Esophagus muscularis mucosa (tissue), 4 donors: ENCODE measurements at places on chromosomes 6 and 20. TPM values are rescaled to one million over a fixed set of nuclear protein-coding genes. Genes with fewer than 3 reads are reported as not detected.

DNA sequence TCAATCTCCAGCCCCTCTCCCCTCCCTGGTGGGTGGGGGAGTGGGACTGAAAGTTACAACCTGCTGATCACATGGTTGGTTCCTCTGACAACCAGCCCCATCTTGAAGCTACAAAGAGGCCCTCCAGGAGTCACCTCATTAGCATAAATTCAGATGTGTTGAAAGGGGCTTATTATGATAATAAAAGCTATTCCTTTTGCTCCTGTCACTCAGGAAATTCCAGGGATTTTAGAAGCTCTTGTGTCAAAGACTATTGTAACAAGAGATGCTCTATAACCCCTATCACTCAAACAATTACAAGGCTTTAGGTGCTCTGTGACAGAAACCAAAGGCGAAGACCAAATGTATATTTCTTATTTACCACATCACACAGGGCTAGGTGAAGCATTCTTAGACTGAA, 30.1 kb upstream of the MBOAT1 start:
- no peak for DNase-seq

GRCh38 chr6:35449287-35449881, 2.8 kb upstream of the FANCE start:
- no peak for DNase-seq

DNA sequence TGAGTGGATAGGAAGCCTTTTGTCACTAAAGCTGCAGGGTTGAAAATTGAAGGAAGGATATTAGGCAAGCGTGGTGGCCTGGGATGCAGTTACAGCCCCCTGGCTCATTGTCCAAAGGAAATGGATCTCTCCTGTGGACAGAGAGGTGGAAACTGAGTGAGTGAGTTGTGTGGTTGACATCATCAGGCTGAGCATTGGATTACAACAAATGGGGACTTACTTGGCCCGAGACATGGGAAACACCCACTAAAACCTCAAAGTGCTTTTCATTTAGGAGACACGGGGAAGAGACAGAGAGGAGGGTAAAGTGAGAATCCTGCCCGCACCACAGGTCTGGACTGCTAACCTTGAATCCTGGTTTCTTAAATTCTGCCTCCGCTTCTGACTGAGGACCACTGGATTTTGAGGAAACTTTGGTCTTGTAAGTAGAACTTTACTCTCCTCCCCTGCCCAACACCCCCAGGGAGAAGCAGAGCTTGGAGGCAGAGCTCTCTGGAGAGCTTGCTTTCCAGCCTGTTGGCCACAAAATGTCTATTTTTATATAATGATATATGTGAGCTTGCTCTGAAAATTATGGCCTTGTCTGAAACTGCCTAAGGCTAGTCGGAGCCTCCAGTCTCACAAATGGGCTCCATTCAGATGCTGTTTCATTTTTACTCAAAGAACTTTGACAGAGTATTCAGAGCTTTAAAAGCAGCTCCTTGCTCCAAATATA, at the start of gene PKIG:
Gene PKIG, plus strand, starts transcription at position 269 of the 715 bp plus-strand sequence. CDS start 31,978 bp downstream, outside the sequence.
- DNase-seq, result no peak

DNA sequence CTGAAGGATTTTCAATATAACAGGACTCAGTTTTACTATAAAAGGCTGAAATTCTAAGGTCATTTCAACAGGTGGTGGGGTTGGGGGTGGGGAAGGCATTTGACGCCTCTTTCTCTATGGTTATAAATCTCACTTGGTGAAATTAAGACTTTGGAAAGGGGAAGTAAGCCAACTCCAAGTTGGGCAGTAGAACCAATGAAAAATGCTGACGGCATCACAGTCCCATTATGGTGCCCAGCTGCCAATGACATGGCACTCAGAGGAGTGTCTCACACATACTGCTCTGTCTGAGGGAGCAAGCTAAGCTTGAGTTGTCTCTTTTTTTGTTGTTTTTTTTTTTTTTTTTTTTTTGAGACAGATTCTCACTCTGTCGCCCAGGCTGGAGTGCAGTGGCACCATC, 4.7 kb downstream of the SLC16A10 start:
- DNase-seq, result no peak

GRCh38 chr6:52375780-52376556, 14.0 kb downstream of the PAQR8 start:
- DNase-seq, result no peak

DNA sequence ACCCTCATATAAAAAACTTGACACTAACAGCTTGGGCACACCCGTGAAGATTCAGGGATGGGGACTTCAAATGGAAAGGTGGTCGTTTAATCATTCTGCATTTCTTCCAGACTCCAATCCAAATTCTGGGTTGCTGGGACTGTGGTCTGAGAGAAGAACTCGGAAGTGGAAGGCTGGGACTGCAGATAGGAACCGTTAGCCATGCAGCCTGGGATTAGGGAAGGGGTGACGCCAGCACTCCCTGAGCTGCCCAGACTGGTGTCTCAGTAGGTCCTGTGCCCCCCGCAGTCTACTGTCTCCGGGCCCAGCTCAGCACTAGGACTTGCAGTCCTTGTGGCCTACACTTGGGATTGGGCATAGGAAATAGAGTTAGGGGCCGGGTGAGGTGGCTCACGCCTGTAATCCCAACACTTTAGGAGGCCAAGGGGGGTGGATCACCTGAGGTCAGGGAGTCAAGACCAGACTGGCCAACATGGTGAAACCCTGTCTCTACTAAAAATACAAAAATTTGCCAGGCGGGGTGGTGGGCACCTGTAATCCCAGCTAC, 511 bp upstream of the CLIC1 start:
- DNase-seq, result no peak

GRCh38 chr6:152272486-152272885, 364.7 kb downstream of the SYNE1 start:
- DNase-seq, result no peak

DNA sequence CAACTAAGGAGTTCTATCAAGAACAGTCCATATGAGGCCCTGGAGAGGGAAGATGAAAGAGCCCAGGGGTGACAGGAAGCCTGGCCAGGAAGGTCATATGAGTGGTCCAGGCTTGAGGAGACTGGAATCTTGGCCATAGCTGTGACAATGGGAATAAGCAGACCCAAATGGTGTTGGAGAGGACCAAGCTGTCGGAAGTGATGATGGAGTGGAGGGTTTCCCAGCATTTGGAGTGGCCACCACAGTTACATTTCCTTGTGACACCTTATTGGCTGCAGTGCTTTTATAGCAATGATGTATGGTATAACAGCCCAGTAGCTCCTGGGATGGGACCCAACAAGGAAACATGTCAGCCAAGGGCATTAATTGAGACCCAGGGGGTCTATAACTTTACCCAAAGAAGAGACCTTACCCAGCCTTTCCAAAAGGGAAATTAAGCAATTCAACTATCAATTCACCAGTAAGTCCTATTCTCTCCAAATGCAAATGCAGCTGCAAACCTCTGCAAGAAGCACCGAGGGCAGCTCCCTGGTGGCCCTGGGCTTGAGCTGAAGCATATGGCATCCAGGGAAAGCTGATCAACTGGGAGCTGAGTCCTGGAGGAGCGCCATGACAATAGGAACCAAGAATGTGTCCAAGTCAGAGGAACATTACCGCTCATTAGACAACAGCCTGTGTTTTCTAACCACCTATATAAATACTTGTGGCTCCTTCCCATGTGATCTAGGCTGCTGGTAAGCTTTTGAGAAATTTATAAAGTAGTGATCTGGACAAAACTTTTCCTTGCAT, 219.4 kb downstream of the SOD2 start:
- no peak for DNase-seq

- no peak for DNase-seq
Measured at GRCh38 chr6:146545581-146545980, 1.9 kb downstream of the RAB32 start.

DNA sequence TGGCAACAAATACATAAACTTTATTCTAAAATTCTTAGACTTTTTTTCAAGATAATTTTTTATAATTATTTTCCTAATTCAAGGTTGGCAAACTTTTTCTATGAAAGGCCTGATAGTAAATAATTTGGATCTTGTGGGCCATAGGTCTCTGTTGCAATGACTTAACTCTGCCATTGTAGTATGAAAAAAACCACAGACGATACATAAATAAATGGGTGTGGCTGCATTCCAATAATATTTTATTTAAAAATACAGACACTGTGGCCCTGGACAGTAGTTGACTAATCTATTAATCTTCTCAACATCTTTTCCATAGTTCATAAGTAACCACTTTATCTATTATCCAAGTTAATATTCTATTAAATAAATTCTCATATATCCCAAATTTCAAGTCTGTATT, 281.1 kb downstream of the SYNE1 start:
- no peak for DNase-seq

- DNase-seq, result no peak
Measured at GRCh38 chr20:51732096-51732791, 35.9 kb downstream of the ATP9A start.

SPATA25 gene
- 1.7 TPM for total RNA-seq

PNLDC1 gene
- total RNA-seq, result 0.23 TPM

CLIC5 gene
- 6.3 TPM for total RNA-seq
